Pancreas (tissue), 10 donors: ENCODE measurements at places on chromosomes 11 and 22.

DNA sequence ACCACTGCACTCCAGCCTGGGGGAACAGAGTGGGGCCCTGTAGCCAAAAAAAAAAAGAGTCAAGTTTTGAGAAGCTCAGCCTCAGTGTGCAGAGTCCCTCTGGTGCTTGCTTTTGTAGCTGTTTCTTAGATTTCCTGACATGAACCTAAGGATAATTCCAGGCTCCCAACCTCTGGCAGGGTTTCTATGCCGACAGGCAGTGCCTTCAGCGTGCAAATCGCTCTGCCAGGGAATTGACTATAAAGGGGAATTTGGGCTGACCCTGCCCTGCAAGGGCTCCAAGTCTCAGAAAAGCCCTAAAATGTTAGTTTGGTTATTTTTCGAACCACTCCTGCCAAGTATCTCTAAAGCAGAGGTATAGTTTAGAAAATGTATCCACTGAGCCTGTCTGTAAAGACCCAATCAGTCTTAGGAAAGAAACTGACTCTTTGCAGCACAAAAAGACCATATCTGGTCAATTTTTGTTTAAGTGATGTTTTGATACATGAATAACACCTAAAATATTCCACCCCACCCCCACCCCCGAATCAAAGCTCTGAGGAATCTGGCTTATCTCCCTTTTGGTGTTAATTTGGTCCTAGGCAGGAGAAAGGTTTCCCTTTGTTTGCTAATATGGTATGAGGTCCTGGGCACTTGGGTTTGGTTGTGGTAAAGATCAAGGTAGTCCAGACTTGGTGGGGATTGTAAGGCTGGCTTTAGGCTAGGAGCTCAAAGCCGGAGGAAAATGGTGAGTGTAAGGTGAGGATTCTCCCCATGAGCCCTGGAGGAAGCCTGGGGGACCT is 49.7 kb downstream of the ANO1 start:
- H3K4me1 ChIP-seq = no peaks in the 10 kb centered on the region
- no peak overlapping the region for H3K4me3 ChIP-seq
- no peaks in the 10 kb centered on the region for H3K36me3 ChIP-seq

- H3K27me3 ChIP-seq = no peaks in the 10 kb centered on the region
- no peak overlapping the region for H3K4me3 ChIP-seq
- no peak overlapping the region for H3K27ac ChIP-seq
- no peak for DNase-seq
- no peaks in the 10 kb centered on the region for H3K36me3 ChIP-seq
Measured at GRCh38 chr11:22234743-22235142, 41.9 kb downstream of the ANO5 start.

DNA sequence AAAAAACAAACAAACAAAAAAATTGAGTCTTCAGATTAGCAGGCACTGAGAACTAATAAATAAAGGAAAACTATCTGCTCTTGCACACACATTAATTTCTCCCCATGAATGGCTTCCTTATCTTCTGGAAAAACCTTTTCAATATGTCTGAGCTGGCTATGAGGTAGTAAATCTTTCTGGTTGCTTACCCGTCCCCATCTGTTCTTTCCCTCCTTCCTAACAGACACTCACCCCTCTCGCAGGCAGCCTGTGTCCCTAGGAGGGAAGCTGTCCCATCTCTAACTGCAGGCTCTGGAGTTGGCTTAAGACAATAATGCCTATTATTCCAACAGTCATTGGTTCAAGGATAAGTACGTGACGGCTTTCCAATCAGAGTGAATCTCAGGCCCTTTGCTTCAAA is 8.2 kb upstream of the SCUBE2 start:
- no peaks in the 10 kb centered on the region for H3K27me3 ChIP-seq
- H3K36me3 ChIP-seq = no peaks in the 10 kb centered on the region
- no peak overlapping the region for H3K4me3 ChIP-seq
- H3K4me1 ChIP-seq = peaks cover 11% of the 10 kb centered on the region
- no peak for DNase-seq

GRCh38 chr11:83014951-83015350 is 56.7 kb downstream of the RAB30 start:
- no peak overlapping the region for H3K4me3 ChIP-seq
- H3K36me3 ChIP-seq = no peaks in the 10 kb centered on the region
- H3K4me1 ChIP-seq = peaks cover 12% of the 10 kb centered on the region
- H3K27me3 ChIP-seq = no peaks in the 10 kb centered on the region
- no peak overlapping the region for H3K27ac ChIP-seq

- H3K4me1 ChIP-seq = no peaks in the 10 kb centered on the region
- H3K27ac ChIP-seq = no peak overlapping the region
- DNase-seq = no peak
- H3K36me3 ChIP-seq = no peaks in the 10 kb centered on the region
Measured at GRCh38 chr11:92227230-92227814, 2.7 kb downstream of the FAT3 start.

GRCh38 chr11:75450826-75451821 is 18.1 kb upstream of the KLHL35 start:
- peaks cover 17% of the 10 kb centered on the region for H3K4me1 ChIP-seq
- no peak overlapping the region for H3K27ac ChIP-seq
- peak; percentile 55 for DNase-seq
- H3K36me3 ChIP-seq = no peaks in the 10 kb centered on the region
- no peak overlapping the region for H3K4me3 ChIP-seq

- H3K4me3 ChIP-seq = peak overlapping the region; percentile 73
- H3K27ac ChIP-seq = peak overlapping the region; percentile 59
- peak; percentile 52 for DNase-seq
- peaks cover 3% of the 10 kb centered on the region for H3K36me3 ChIP-seq
Measured at GRCh38 chr11:66070604-66071380, 720 bp downstream of the PACS1 start.

DNA sequence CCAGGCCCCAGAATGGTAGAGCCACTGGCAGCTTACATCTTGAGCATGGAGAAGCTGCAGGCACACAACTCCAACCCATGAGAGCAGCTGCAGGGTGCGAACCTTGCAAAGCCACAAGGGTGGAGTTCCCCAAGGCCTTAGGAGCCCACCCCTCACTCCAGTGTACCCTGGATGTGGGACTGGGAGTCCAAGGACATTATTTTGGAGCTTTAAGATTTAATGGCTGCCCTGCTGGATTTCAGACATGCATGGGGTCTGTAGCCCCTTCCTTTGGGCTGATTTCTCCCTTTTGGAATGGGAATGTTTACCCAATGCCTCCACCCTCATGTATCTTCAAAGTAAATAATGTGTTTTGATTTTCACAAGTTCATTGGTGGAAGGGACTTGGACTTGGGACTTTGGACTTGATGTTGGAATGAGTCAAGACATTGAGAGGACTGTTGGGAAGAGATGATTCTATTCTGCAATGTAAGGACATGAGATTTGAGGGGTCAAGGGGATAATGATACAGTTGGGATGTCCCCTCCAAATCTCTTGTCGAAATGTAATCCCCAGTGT is 1.1 kb upstream of the KRTAP5-7 start:
- no peak overlapping the region for H3K27ac ChIP-seq
- H3K4me1 ChIP-seq = no peaks in the 10 kb centered on the region
- no peaks in the 10 kb centered on the region for H3K36me3 ChIP-seq
- H3K27me3 ChIP-seq = no peaks in the 10 kb centered on the region
- no peak overlapping the region for H3K4me3 ChIP-seq

DNA sequence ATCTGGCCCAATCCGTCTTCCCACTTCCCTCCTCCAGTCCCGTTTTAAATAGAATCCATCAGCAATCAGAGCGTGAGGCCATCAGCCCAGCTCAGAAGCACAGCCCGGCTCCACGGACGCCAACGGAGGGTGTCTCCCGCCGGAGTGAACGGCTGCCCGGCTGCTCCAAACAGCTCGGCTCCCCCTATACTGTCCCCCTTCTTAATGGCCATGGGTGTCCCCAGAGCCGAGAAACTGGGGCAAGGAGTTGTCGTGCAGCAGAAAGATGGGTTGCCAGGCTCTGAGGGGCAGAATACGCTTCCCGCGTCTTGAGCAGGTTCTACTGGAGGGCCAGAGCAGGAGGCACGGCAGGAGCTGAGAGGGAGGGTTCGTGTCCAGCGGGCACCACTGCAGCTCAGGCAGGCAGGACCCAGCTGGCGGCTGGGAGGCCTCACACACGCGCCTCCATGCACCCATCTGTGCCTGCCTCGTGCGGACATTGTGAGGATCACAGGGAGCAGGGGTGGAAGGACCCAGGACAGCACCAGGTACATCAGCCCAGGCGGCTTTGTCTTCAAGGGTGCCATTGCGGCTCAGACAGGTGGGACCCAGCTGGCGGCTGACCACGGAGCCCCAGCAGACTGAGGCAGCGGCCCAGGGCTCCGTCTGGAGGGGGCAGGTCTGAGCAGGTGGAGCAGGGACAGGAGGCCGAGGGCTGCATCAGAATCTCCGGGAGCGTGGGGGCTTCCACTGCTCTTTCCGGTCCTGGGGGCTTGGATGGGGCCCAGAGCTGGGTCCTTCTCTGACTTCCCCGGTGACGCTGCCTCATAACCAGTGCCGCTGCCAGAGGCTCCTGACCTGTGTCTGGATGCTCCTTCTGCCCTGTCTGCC is 882.7 kb downstream of the BRD1 start:
- no peaks in the 10 kb centered on the region for H3K27me3 ChIP-seq
- no peaks in the 10 kb centered on the region for H3K4me1 ChIP-seq
- no peak for DNase-seq
- no peak overlapping the region for H3K27ac ChIP-seq
- no peaks in the 10 kb centered on the region for H3K36me3 ChIP-seq

DNA sequence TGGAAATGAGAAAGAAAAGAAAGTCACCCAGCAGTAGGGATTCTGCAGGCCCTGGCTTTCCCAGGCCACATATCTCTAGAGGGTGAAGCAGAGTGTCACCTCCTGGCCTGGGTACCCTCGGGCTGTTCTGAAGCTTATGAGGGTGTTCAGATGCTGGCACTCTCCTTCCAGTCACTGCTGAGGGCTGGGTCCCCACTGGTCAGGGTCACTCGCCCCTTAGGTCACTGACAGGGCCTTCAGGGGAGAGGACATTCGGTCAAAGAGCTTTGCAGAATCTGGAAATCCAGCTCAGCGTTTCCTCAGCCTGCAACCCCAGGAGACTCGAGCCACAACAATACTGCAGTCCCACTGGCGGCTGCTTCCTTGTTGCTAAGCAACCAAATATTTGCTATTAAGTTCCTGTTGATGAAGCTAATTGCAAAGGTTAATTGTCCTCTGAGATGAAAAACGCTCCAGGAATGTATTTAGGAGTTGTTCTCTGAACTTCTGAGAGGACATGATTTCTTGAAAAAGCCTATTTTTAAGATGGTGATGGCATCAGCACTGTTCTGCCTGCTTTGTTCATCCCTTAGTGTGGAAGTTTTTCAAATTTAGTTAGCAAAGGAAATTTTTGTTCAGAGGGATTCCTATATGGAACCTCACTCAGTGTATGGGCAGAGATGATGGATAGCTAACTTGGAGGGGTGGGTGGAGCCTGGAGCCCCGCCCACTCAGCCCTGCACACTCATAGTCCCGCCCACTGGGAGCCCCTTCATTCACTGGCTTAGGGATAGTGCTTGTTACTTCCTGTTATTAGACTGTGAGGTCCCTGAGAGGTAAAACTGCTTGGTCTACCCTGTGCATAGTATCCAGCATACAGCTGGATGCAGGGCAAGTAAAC is 109.2 kb downstream of the CSNK2A3 start:
- no peak overlapping the region for H3K27ac ChIP-seq
- H3K4me3 ChIP-seq = no peak overlapping the region
- no peaks in the 10 kb centered on the region for H3K36me3 ChIP-seq
- no peaks in the 10 kb centered on the region for H3K4me1 ChIP-seq

GRCh38 chr11:44880953-44881352 is 69.7 kb downstream of the TP53I11 start:
- no peak overlapping the region for H3K4me3 ChIP-seq
- no peaks in the 10 kb centered on the region for H3K36me3 ChIP-seq
- no peak for DNase-seq
- H3K27ac ChIP-seq = no peak overlapping the region
- H3K27me3 ChIP-seq = no peaks in the 10 kb centered on the region

DNA sequence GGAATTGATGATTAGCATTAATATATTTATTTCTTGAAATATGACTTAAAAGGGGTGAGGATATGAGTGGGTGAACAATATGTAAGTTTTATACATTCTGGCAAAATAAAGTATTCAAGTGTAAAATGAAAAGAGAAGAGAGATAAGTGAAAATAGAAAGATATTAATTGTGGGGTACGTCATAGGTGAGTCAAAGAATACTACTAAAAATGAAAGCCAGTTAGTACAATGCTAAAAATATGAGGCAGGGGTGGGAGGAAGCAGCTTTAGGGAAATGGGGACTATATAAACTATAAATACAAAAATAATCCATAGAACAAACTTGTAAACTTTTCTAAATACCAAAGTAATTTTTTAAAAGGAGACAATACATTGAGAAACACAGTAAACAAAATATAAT is 661.4 kb downstream of the CNTN5 start:
- H3K27ac ChIP-seq = no peak overlapping the region
- H3K36me3 ChIP-seq = no peaks in the 10 kb centered on the region
- no peak for DNase-seq

GRCh38 chr22:27681037-27681436 is 120.5 kb downstream of the MN1 start:
- H3K36me3 ChIP-seq = no peaks in the 10 kb centered on the region
- no peak for DNase-seq
- no peaks in the 10 kb centered on the region for H3K27me3 ChIP-seq
- no peaks in the 10 kb centered on the region for H3K4me1 ChIP-seq
- H3K4me3 ChIP-seq = no peak overlapping the region

DNA sequence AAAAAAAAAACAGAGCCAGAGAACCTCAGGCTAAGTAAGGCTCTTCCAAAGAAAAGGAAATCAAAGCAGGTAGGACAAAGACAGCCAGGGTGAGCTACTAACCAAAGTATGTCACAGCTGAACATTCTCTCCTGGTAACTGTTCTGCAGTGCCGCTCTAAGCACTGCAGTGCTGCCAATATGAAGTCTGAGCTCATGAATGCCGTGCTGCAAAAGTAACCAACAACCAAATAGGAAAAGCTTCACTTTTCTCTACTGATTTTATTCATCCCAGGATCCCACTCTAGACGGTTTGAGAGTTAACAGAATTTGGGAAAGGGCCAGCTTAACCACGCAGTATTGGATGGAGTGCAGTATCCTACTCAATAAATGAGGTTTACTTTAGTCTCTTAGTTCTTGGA is 3.5 kb downstream of the SIK3 start:
- H3K4me3 ChIP-seq = no peak overlapping the region
- no peak overlapping the region for H3K27ac ChIP-seq

DNA sequence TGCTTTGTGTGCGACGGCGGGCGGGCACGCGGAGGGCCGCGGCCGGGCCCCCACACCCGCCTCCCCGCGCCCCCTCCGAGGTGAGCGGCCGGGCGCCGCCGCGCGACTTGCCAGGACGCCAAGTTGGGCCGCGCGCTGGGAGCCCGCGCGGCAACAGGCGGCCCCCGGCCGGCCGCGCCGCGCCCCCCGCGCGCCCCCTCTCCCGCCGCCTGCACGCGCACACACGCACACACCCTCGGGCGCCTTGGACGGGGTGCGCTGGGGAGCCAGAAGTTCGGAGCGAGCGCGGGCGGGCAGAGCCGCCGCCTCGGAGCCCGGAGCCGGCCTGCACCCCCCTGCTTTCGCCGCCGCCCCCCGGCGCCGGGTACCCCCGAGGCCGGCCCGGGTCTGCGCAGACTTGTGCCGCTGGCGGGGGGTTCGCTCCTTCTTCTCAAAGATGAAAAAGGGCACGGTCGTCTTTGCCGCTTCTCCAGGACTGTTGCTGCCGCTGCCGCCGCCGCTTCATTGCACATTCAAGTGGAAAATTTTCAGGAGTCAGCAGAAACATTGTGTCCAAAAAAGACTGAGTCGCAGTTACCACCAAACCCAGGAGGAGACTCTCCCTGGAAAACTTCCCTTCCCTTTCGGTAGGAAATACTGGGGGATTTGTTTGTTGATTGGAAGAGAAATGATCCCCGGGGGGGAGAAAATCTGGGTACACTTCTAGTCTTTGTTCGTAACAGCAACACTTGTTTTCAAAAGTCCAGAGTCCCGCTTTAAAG is 895 bp downstream of the TEAD1 start:
- peak overlapping the region; percentile 58 for H3K4me3 ChIP-seq
- no peaks in the 10 kb centered on the region for H3K36me3 ChIP-seq
- no peaks in the 10 kb centered on the region for H3K4me1 ChIP-seq
- peak; percentile 32 for DNase-seq
- peak overlapping the region; percentile 89 for H3K27ac ChIP-seq
